ENCODE measurements at places on chromosomes 11 and 22.

DNA sequence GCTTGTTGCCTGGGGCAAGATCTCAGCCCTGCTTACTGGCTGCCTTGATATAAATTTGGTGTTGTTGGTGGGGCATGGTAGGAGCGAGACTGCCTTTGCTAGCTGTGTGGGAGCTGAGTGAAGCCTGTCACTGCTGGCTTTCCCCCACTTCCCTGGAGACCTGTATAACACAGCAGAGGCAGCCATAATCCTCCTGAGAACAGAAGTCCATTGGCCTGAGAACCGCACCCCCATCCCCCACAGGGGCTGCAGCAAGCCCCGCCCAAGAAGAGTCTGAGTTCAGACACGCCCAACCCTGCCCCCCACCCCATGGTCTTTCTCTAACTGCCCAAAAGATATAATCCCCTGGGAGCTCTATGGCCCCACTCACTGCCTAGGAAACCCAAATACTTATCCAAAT, 39.2 kb upstream of the ARHGAP42 start:
- DNase-seq: no peak

DNA sequence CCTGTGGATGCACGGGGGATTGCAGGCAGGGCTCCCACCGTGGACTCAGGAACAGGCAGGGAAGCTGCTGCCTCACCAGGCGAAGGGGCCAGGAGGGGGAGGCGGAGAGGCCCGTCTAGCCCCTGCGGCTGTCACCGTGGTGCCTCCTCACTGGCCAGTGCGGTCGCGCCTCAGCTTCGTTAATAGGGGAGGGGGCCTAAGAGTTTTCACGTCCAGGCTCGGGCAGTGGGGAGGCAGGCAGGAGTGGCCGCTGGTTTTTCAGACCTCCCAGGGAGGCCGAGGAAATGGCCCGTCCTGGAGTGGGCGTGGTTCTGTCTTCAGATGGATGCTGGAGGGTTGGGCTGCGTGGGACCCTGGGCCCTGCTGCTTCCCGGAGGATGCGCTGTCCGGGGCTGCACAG, 91.1 kb upstream of the B3GAT1 start:
- DNase-seq: no peak

DNA sequence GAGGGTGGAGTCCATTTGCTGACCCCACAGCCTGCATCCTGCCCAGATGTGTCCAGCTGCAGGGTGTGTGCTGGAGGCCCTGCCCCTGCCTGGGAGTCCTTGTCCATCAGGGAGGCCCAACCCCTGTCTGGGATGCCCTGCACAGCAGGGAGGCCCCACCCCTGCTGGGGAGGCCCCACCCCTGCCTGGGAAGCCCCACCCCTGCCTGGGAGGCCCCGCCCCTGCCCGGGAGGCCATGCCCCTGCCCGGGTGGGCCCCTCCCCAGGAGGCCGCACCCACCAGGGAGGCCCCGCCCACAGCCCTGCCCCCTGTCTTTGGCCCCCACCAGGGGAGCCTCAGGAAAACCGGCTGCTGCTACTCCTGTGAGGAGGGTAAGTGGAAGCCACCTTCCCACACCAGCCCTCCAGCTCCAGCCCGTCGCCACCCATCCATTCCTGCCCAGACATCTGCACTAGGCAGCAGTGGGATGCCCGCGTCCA, 37.2 kb downstream of the MUC5B start:
- peak; percentile 16 for DNase-seq

DNA sequence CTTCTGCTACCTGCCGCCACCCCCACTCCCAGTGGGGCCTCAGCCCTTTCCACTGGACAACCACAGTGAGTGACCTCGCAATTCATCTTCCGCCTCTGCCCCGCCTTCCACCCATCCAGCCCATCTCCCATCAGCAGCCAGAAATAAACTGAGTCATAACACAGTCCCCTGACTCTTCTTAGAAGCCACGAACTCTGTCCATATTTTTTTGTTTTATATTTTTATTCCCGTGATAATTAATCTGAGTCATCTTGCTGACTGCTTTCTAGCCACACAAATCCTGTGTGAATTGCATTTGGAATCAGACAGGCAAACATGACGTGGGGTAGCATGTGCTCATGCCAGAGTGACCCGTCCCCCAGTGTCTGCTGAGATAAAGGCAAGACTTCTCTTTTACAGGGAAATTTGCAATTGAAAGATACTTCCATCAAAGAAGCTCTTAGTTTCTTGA, 7.0 kb downstream of the FADD start:
- DNase-seq: no peak

DNA sequence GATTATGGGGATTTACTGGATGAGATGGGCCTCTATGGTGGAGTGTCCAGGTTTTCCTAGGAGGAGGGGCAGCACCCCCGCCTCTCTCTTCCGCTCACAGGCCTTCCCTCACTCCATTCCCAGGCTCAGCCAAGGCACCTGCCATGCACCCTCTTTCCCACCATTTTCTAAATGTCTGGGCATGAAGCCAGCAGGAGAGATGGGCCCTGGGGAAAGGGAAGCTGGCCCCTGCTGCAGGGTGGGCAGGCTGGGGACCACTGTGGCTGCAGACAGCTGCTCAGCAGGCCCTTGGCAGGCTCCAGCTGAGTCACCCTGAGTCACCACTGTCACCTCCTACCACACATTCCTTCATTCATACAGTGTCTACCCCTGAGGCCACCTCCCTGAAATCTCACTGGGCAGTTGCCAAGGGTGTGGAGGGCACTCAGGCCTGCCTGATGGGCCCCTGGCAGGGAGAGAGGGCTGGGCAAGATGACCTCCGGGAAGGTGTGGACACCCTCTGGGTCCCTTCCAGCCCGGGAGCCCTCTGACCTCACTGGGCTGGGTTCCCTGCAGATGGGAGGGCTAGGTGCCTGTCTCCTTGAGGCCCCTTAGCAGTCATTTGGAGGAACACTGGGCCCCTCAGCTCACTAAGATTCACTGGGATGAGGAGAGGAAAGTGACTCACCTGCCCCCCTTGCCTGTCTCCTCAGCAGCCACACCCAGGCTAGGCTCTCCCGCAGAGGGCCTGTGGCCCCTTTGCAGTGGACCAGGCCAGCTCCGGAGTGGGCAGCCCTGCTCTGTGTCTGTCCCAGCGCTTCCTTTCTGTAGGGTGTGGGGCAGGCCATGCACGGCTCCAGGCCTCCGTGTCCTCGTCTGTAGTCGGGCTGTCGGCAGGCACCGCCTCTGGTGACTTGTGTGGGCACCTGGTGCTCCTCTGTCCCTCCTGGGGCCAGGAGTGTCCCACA, 7.8 kb downstream of the MYEOV start:
- peak; percentile 17 for DNase-seq

GRCh38 chr11:975827-976226, 50.2 kb downstream of the AP2A2 start:
- no peak for DNase-seq

DNA sequence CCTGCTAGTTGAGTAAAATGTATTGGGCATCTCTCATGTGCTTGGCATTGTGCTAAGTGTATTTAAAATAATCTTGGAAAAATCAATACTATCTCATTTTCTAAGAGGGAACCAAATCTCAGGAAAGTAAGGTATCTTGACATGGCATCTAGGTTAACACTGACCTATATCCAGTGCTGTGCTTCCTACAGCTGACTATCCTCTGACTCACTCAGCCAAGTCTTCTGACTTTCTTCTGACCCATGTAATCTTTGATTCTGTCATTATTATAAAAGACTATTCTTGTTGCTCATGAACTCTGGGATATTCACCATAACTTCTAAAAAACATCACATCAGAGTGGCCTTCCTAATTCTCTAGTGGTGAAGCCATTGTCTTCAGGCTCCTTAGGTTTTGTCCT, 304.1 kb upstream of the TENM4 start:
- no peak for DNase-seq

GRCh38 chr11:121389651-121390050, 62.5 kb upstream of the SORL1 start:
- DNase-seq: no peak

- DNase-seq: no peak
Measured at GRCh38 chr11:60274416-60274815, 6.0 kb upstream of the MS4A4A start.

DNA sequence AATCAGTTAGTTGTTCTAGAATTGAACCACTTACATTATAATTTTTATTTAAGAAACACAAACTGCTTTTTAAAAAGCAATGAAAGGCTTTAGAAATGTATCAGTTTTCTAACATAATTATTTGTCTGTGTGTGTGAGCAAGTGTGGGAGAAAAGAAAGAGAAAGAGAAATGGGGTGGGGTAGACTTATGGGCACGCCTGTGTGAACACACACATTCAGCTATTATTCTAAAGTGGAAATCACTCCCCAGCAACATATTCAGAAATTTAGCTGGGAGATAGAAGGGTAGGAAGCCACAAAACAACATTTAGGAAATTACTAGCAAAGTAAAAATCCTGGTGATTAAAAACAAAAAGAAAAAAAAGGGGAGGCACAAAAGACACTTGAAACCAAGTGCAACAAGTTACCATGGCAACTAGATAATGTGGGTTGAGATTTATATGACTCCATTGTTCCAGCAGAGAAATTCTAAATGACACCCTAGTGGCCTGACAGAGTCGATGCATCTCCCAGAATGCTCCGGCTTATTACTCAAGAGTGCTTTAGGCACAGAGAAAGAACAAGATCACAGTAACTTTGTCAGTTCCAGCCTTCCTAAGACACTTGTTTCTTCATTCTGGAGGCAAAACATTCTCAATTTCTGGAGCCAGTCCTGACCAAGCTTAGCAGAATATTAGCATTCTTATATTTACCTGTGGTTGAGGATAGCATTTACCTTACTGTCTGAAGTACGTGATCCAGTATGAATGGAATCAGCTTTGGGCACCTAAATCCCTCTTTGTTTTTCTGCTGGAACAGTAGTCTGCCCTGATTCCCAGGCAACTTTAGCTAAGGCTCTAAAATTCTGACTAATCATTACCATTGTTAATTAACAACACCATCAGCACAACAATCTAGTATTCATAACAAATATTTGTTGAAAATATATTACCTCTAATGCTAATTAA, 444.4 kb downstream of the DLG2 start:
- DNase-seq: no peak

DNA sequence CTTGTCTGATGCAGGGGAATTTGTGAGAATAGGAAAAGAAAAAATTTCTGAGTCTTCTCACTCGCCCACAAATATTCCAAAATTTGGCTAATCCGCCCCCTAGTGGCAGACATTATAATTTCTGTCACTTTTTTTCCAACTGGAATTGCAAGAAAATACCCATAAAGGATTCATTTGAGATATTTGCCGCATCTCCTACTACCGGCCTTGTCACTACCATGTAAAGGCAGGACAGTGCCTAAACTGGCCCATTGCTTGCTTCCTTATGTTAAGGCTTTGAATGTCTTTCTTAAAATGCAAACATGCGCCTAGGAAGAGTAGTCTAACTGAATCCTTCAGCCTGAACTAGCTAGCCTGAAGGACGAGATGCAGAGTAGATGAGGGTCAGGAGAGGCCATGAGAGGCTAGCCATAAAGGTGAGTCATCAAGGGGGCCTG, 9.3 kb upstream of the CEP295 start:
- no peak for DNase-seq

DNA sequence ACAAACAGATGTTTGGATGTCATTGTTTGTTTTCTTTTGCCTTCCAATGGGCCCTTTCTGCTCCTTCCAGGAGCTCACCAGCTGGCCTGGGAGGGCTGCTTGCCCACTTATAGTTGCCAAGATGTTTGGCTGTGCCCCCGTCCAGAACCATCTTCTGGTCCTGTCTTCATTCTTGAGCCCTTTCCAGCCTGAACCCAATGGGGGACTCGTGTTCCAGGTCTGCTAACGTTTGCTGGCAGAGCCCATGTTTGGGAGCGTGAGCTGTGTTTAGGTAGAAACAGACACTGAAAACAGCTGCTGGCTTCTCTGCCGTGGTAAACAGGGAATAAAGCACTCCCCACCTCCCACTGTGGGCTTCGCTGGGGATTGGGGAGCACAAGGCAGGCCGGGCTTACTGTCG, 83.2 kb upstream of the SYT13 start:
- no peak for DNase-seq

DNA sequence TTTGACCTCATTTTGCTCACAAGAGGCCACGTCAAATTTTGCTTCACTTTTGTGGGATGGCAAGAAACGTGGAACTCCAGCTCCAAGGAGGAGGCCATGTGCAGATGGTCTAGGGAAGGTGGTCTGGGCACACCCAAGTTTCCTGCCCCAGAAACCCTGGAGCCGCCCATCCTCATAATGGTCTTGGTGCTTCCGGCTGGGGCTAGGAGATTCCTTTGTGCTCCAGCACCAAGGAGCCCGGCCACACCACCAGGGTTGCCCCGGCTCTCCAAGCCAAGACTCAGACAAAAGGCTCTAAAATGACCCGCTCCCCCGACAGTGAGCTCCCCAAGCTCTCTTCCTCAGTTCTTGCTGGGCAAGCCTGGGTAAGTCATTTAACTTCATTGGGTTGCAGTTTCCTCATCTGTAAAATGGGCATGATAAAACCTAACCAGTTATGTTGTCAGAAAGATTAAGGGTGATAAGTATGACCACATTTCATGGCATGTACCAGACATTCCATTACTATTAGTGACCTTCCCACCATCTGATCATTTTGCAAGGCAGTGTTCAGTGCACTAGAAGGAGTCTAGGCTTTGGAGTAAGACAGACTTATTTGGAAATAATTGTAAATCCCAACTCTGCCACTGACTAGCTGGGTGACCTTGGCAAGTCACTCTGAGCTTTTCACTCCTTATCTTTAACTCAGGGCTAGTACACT, 23.3 kb downstream of the DKK3 start:
- no peak for DNase-seq

DNA sequence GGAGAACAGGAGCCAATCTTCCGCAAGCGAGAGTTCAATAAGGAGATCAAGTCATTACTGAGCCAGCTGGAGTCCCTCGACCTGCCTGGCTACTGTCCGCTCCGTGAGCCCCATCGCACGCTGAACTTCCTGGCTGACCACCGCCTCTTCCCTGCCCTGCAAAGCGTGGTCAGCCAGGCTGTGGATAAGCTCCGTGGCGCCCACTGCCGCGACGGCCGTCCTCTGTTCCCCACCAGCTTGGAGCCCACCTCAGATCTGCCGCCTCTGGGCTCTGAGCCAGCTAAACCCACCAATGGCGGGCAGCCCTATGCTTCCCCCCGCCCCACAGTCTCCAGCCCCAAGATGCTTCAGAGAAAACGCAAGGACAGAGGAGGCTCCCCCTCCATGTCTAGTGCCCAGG, 2.3 kb downstream of the CCDC116 start:
- no peak for DNase-seq

DNA sequence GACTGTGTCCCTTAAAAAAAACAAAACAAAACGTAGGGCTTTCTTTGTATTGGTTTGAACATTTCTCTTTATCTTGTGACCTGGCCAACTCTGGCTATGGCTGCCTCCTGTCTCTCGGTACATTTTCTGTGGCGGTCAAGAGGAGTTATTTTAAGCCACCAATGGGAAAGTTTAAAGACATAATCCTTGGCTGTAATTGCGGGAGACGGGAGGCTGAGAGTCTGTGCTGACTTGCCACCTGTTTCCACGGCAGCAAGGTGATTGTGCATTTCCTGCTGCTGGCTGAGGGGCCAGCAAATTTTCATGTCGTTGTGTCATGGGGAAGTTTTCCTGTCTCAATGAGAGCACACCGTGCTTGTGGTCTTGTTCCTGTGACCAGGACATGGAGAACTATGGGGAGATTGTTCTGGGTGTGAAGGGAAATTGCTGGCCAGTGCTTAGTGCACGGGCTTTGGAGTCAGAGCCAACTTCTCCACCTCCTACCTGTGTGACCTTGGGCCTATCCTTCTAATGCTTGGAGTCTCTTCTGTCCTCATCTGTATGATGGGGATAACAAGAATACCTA, 11.0 kb downstream of the PTPRJ start:
- no peak for DNase-seq
